ENCODE measurements at places on chromosomes 5 and 9.

DNA sequence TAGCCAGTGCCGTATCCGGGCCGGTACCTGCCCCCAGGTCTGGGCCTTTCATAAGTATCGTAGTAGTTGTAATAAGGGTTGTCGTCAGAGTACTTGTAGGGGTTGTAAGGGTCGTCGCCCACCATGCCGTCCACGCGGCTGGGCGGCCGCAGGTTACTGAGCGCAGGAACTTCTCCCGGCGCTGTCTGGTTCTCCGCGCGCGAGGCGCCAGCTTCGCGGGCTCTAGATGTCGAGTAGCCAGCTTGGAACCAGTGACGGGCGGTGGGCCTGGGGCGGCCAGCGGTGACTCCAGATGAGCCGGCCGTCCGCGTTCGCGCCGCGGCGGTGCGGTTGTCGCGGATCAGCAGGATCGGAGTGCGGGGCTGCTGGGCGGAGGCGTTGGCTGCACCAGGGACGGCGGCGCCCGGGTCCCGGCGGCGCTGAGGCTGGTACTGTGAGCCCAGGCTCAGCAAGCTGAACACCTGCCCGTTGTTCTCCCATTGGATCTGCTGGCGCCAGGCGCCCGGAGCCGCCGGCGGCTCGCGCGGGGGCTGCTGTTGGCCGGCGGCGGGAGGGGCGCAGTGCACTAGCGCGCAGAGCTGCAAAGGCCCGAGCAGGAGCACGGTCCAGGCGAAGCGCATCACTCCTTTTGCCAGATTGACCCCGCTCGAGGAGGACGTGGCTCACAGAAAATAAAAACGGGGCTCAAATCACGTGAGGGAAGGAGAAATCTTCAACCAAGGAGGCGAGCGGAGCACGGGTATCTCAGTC, 518 bp downstream of the LOX start:
- DNase-seq = no peak

DNA sequence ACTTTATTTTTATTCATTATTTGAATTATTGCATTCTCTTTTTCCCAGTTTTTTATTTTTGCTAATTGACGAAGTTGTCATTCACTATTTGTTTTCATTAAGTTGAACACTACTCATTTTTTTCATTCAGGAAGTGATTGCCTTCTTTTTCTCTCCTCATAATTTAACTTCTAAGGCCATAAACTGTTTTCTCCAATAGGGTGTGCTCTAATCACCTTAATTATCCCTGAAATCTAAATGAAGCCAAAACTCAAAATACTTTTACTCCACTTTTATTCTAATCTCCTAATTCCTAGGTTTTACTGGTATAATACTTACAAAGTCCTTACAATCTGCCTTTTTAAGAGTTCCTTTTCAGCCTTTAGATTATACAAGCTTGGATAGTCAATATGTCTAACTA, 2.9 kb upstream of the OR13C2 start:
- DNase-seq = no peak

- DNase-seq = no peak
These were observed 42.6 kb upstream of the ADRA1B start for GRCh38 chr5:159873680-159874079.

GRCh38 chr5:126975796-126976195, 54.6 kb downstream of the MARCHF3 start:
- DNase-seq = no peak

DNA sequence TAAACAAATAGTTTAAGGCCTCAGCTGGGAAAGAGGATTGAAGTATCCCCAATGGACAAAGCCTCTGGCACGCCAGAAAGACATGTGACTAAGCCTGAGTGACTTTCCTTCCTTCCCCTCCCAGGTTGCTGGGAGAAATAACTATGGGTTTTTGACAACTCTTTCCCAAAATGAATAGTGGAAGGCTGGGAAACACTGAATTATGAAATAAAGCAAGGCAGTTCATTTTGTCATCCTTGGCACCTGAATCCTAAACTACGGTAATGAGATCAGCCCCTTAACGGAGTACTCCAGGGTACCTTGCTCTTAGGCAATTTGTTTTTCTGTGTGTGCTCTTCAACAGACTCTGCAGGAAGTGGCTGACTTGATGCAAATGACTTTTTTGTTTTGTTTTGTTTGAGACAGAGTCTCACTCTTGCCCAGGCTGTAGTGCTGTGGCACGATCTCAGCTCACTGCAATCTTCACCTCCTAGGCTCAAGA, 75.2 kb downstream of the LMNB1 start:
- no peak for DNase-seq

GRCh38 chr5:11007269-11007870, 246.3 kb upstream of the DAP start:
- DNase-seq = no peak

- no peak for DNase-seq
These were observed 110.2 kb upstream of the MAMDC2 start for GRCh38 chr9:69933445-69933844.

GRCh38 chr9:133375116-133375723, 640 bp downstream of the SURF4 start:
- DNase-seq = no peak

GRCh38 chr9:33144551-33144950, 22.6 kb downstream of the B4GALT1 start:
- no peak for DNase-seq

DNA sequence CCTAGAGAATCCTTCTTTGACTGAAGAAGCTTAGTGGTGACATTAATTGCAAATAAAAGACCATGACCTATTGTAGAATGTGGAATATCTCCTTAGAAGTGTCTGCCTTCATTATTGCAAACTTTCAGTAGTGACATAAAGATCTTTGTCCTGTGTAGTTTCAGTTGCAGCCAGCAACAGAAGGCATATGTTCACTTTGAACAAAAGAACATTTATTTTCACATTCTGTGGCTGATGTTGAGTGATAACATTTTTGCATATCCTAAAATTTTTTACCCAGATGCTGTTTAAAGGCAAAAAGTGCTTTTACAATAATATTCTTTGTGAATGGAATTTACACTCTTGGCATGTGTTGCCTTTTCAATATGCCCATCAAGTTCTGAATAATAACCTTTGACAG, 165.9 kb downstream of the TMC1 start:
- no peak for DNase-seq

GRCh38 chr5:94473936-94474335, 144.5 kb downstream of the KIAA0825 start:
- no peak for DNase-seq

GRCh38 chr9:85964949-85965348, 24.0 kb downstream of the NAA35 start:
- DNase-seq = no peak

Measured in GM18507 (cell line).